ENCODE measurements at places on chromosomes 12 and 14.

DNA sequence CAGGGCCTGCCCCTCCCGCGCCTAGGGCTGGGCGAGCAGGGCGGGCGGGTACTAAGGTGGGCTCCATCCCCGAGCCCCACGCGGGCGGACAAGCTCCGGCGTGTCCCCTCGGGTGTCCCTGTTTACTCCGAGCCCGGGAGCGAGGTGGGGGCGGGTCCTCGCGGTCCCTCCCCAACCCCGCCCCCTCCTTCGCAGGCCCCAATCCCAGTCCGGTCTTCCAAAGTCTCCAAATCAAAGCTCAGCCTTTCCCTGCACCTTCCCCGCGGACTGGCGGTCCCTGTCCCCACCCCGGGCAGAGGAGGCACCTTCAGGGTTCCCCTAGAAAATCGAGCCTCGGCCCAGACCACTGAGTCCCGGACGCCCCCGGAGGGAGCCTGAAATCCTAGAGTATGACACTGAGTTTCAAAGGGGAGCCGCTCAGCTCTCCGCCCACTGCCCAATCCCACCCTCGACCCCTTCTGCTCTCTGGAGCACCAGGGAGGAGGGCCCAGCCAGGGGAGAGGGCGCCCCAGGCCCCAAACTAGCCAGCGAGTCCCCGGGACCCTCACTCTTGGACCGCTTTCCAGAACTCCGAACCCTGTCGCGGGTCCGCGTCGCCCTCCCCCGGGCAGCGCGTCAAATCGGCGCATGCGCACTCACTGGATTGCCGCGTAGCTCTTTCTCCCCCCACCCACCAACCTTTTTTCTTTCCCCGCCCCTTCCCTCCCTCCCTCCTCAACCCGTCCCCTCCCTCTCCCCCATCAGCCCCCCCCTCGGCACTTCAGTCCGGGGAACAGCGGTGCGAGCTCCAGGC lies at the start of gene LRP1:
Gene LRP1 (plus strand): TSS at position 758 of the 793 bp plus-strand sequence. CDS start 482 bp downstream, outside the sequence.
- peak; percentile 65 for DNase-seq

GRCh38 chr12:57993834-57994233 lies 52.5 kb downstream of the ATP23 start:
- no peak for DNase-seq

DNA sequence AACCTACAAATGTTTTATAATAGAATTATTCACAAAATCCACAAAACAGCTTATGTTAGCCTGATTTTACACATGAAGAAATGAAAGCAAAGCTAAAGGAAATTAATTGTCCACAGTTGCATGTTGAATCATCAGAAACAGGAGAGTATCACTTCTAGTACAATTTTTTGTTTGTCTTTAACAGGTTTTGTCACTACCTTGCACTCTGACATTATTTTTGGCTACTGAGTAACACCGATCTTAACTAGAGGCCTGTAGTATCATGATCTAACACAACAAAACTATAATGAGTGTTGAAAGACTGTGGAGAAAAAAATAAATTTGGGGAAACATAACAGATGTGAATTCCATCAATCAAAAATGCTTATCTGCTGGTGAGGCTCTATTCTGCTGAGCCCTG lies 60.1 kb downstream of the TAOK3 start:
- no peak for DNase-seq

DNA sequence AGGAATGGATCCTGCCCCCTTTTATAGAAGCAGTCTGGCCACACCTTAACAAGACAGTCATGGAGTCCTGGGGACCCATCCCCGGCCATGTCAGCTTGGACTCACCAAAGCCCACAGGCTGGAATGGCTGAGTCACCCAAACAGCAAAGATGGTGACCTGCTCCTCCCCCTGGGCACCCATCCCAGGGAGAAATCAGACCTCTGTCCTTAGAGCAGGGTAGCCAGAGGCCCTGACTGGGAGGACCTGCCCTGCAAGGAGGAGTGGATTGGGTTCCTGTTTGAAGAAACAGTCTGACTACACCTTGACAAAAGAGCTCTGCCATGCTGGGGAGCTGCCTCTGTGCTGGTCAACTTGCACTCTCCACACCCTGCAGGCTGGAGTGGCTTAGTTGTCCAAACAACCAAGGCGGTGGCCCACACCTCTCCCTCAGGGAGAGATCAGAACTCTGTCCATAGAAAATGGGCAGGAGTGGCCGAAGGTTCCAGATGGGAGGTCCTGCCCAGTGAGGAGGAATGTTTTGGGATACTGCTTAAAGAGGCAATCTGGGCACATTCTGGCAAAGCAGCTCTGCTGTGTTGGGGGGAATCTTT lies 16.6 kb downstream of the MGP start:
- DNase-seq: no peak

GRCh38 chr12:52628111-52628507 lies 9.8 kb upstream of the KRT73 start:
- DNase-seq: no peak

- no peak for DNase-seq
Observed at GRCh38 chr12:41683023-41683422, 461.7 kb downstream of the GXYLT1 start.

DNA sequence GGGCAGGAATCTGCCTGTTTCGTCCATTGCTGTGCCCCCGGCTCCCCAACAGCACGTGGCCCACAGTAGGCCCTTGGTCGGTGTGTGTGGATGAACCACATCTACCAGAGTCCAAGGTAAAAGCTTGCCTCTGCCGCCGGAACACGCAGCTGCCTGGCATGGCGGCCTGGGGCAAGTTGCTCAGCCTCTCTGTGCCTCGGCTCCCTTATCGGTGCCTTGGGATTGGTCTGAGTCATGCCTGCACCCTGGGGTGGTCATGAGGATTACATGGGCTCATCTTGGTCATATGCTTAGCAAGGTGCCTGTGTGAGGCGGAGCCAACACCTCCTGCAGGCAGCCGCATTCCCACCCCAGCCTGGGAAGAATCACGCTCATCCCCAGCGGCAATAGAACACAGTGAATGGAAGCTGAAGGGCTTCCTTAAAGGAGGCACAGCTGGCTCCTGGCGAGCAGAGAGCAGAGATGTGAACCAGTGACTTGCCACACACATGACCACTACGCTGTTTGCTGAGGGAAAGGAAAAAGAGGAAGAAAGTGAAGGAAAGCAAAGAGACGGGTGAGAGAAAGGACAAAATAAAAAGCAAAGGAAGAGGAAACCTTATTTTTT lies 5.5 kb upstream of the SCARB1 start:
- no peak for DNase-seq

- DNase-seq: no peak
Observed at GRCh38 chr12:70964867-70965510, 44.5 kb upstream of the PTPRR start.

DNA sequence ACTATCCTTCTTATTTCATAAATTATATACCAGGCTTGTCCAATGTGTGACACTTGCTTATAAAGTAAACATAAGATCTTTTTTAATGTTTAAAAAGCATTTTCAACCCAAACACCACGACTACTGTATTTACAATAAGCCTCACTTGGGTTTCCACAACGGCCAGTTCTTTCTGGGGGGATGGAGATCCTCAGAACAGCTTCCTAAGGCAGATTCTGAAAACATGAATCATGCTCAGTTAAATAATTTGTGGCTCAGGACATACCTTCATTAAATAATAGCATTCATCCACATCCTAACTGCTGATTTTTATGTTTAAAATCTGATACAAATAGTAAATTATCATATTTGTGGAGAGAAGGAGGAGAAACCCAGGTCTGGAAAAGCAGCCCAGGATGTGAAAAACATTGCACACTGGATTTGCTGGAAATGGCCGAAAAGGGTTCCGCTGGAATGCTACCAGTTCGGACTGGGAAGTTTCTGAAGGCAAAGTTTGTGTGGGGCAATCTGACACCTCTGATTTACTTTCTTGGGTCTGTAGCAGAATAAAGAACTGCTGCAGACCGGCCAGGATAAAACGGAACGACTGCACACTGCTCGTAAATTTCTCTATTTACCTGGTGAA lies 597 bp downstream of the GLT8D2 start:
- DNase-seq: no peak

DNA sequence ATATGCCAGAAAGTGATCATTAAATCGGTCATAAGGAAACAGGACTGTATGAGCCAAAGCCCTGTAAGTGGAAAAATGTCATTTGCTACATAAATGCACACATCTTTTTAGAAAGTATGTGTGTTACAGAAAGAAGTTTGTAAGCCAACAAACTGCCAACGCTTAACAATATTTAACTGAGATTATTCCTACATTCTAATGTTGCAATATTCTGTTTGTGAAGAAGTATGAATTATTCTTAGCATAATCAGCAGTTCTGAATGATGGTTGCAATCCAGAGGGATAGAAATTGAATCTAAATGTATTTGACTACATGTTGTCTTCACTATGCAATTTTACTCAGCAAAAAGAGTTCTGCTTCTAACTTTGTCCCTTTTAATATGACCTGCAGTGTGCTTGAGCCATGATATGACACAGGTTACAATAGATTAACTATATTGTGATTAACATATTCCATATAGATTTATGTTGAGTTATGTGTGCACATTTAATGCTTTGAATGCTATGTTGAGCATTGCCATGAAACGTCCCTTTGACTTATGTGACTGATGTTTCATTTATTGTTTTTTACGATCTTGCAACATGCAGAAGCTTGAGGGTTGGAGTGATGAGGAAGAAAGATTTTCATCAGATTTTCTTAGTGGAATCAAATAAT lies 66.8 kb upstream of the PTPRQ start:
- no peak for DNase-seq

- DNase-seq: no peak
Observed at GRCh38 chr12:73529954-73530353, 1007.7 kb upstream of the ATXN7L3B start.

- DNase-seq: no peak
Observed at GRCh38 chr12:31567029-31567428, 23.9 kb downstream of the DENND5B start.

DNA sequence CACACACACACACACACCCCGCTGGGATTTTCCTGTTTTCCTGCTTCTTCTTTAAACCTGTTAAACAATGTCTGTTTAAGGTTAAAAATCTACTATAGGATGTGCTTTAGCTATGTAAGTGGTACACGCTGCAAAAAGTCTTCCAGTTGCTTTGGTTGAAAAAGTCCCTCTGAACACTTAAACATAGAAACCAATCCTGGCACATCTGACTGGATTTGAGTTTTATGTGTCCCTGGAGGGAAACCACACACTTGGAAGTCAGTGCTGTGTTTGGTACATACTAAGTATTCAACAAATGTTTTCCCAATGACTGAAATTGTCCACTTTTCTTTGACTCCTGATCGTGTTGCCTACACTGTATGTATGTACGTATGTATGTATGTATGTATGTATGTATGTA lies 22.0 kb downstream of the CFL2 start:
- no peak for DNase-seq
